Suppressor macrophage treated with lipopolysaccharide for 1 hour (primary cell): ENCODE measurements at places on chromosomes 2 and 18.
A peak's percentile ranks its signal among the peaks of the same experiment; 100 is the strongest.

DNA sequence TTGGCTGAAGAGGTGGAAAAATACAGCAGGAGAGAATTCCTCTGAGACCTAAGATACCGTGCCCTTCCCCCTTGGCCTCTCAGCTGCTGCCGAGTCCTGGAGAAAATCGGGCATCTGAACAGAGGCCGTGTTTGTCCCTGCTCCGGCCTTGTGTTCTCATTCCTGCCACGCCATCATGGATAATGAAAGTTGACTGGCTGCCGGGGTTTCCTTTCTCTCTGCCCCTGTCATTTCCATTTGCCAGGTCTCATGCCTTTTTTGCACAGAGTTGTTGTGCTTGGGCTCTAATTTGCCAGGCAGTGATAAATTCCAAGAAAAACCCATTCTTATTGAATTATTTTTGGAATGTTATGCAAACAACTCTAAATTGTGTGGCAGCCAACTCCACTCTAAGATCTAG is 496.9 kb upstream of the TNP1 start:
- no peak for DNase-seq

- DNase-seq = no peak
Observed at GRCh38 chr2:20137131-20137571, 85.7 kb upstream of the LAPTM4A start.

DNA sequence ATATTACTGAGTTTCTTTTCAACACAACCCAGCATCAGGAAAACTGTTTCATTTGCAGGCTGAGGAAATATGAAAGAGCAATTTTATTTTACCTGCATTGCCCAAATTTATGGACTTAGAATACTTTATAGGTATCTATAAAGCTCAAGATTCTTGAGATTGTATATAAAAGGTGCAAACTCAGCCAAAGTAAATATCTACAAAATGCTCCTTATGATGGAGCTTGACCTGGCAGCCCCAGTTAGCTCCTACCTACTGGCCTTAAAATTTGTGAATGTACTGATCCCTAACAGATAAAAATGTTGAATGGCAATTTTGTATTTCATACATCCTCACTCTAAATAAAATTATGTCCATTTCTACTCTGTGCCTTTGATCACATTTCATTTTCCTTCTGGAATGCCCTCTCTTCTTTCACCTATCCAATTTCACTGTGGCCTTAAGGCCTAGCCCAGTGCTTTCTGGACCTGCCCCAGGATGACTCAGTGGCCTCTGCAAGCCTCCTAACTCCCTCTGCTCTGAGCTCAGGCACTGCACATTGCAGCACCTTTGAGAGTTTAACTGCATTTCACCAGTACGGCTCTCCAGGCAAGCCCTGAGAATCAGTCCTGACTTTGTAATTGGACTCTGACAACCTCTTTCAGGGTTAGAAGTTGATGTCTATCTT is 125.9 kb downstream of the ANTXR1 start:
- DNase-seq = no peak

GRCh38 chr2:191977754-191978153 is 130.9 kb upstream of the CAVIN2 start:
- DNase-seq = no peak

GRCh38 chr18:58507880-58508279 is 121.0 kb downstream of the ALPK2 start:
- no peak for DNase-seq

DNA sequence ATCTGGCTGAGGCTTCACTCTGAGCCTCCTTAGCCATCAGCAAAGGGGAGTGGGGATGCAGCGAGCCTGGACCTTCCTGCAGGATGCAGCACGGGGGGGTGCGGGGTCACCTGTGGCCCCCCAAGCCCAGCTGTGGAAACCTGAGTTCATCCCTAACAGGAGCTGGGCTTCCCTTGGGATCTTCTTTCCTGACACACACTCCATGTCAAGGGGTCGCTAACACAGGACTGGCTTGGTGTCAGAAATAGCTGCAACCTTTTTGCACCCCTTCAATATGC is 174.7 kb downstream of the RTP5 start:
- no peak for DNase-seq

GRCh38 chr2:65452150-65452895 is 19.9 kb upstream of the SPRED2 start:
- no peak for DNase-seq

GRCh38 chr2:223247136-223247535 is 195.1 kb downstream of the KCNE4 start:
- DNase-seq = no peak

DNA sequence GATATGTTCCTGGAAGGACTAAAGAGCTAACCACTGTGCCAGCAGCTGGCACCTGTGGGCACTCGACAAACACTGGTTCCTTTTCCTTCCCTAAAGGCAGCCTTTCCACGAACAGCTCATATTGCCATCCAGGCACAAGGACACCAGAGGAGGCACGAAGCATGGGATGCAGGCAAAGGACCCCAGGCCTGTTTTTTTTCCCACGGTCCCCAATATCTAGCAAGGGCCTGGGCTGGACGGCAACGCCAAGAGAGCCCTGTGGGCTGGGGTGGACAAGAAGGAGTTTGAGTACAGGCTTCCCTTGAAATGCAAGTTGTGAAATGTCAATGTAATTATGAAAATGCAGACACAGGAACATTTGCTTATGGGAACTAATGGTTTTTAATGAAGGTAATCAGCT is 135.9 kb downstream of the CYP26B1 start:
- DNase-seq = no peak

GRCh38 chr2:28247290-28247689 is 145.4 kb upstream of the FOSL2 start:
- DNase-seq = no peak

GRCh38 chr2:164984428-164984827 is 29.1 kb upstream of the SLC38A11 start:
- no peak for DNase-seq

DNA sequence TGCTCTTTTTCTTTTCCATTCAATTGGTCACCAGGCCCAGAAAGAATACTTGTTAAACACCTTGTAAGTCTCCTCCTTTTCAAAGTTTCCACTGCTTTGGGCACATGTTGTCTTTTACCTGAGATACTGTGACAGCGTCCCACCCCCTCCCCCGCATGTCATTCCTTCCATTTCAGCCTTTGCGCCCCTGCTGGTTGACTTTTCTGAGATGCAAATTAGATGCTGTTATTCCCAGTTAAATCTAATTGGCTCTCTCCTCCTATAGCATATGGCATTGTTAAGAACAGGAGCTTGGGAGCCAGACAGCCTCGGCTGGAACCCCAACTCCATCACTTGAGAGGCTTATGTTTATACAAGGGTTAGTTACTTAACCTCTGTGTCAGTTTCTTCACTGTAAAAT is 80.3 kb upstream of the GAREM1 start:
- DNase-seq = no peak

DNA sequence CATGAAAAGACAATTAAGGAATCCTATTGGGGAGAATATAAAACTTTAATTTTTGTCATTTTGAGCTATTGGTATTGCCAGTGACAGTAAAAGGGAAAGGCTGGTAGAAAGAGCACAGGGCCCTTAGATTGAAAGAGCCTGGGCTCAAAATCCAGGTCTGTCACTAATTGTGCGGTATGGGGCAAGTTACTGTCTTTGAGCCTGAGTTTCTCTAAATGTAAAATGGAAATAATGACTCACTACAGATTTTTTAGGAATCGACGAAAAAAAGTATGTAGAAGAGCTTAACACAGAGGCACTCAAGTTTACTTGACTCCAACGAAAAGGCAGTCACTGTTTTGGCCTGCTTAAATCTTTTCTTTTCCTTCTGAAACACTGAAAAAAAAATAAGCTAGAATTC is 7.0 kb downstream of the NDUFV2 start:
- DNase-seq = peak; percentile 51

DNA sequence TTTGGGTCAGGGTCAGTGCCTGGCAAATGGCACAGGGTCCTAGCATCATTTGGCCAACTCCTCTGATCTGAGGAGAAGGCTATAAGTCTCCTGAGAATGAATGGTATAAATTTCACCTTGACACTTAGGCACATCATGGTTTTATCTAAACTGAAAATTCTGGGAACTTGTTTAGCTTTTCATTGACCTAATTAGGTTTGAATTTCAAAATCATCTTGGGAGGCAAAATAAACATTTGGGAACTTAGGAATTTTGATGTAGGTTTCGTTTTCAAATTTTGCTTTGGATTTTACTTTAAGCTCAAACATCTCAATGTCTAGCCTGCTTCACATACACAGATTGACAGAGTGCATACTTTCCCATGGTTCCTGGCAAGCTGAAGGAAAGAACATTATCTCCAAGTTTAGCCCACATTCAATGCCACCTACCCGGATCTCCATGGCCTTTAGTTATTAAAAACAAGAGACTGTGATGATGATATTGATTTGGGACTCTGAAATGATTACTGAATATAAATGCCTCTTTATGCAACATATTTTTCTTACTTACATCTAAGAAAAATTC is 44.5 kb downstream of the MYOM1 start:
- no peak for DNase-seq

DNA sequence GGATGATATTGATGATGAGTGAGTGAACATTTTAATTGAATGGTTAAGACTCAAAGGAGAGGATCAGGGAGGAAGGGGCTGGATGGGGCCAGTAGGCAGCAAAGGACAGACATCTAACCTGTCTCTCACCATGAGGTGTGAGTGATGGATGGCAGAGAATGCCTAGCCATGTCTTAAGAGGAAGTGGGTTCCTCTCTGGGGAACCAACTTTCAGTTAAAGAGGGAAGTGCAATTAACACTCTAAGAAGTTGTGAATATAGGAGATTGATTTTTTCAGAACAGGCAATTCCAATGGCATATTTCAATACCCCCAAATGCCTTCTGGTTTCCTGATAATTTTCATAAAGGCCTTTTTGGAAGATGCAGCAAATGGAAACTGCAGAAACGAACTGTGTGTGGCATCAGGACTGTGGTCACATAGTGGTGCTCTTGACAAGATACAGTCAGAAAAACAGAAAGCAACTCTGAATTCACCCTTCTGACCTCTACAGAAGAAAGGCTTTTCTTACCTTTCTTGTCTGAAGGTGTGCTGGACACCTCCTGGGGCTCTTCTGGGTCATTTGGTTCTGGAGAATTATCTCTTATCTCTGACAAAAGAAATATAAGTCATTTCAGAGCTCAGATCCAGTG is 10.2 kb downstream of the SP110 start:
- peak; percentile 55 for DNase-seq

GRCh38 chr2:88187927-88188326 is 17.8 kb downstream of the THNSL2 start:
- no peak for DNase-seq

DNA sequence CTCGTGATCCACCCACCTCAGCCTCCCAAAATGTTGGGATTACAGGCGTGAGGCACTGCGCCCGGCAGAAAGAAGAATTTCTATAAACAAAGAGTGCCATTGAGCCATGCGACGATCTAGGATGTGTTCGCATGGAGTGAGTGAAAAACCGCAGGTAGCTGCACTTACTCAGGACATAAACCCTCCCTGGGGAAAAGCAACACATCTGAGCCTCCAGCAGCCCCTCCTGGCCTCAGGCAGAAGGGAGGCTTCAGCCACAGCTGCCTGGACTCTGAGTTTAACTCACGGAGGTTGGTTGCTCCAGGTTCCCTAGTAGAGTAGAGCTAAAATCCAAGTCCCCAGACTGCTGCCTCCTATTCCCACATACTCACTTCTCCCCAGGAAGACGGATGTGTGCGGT is 11.3 kb upstream of the STK25 start:
- DNase-seq = no peak

DNA sequence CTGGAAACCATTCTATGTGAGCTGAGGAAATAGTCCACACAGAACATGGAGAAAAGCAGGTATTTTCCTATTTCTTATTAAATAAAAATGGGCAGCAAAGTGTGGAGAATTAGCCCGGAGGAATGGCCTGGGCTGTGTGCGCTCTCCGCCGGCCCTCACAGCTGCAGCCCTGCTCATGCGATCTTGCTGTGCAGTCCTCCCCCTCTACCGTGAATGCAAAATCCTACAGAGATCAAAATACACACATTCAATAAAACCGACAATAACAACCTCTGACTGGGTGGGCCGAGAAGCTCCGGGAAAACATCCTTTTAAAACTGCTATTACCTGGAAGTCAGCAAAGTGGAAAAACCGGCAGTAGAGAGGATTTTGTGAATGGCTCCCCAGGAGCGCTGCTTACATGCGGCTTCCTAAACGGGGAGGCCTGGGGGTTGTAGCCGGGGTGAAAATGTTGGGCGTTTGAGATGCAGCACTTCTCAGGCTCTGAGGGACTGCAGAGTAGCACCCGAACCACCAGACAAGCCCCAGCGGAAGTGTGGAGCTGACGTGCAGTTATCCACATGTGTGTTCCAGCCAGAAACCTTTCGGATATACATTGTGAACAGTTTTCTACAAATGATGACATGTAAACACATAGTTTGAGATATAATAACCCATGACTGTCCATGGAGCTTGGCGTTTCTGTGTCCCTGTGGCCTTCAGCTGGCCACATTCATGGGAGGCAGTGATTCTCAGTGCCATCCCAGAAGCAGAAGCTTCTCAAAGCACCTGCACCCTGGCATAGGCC is 94.2 kb upstream of the ALKAL2 start:
- no peak for DNase-seq

DNA sequence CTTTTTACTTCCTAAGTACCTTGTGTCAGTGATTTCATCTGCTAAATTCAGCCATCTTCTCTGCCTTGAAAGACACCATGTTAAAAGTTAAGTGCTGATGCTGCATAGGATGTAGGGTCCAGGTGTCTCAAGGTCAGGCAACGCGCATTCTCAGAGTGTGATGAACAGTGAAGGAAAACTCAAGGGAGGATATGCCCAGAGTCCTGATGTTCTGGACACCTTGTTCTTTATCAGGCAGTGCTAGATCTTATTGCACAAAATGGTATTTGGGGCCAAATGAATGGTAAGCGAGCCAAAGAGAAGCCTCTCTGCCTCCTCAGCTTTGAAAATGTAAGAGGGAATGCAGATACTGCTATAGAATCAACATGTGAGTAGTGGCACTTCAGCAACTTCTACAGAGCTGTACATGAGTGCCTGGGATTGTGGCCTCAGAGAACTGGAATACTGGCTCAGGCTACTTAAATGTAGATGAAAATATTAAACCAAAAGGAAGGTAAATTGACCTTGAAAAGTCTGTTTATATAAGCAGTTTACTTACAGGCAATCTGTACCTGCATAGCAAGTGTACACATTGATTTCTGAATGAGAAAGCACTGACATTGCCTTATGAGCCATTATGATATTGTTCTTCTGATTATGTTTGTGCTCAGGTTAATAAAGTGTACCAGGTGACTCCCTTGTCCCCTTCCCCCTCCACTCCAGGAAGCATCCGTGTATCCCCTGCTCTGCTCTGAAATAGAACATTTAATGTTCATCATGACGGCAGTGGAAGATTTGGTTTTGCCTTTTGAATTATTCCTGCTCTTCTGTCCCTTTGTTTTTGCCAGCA is 86.7 kb upstream of the RANBP2 start:
- DNase-seq = no peak

GRCh38 chr18:14767474-14767873 is 19.5 kb downstream of the ANKRD30B start:
- no peak for DNase-seq
